Pons (tissue), 1 donor: ENCODE measurements at places on chromosomes 11 and 22.

DNA sequence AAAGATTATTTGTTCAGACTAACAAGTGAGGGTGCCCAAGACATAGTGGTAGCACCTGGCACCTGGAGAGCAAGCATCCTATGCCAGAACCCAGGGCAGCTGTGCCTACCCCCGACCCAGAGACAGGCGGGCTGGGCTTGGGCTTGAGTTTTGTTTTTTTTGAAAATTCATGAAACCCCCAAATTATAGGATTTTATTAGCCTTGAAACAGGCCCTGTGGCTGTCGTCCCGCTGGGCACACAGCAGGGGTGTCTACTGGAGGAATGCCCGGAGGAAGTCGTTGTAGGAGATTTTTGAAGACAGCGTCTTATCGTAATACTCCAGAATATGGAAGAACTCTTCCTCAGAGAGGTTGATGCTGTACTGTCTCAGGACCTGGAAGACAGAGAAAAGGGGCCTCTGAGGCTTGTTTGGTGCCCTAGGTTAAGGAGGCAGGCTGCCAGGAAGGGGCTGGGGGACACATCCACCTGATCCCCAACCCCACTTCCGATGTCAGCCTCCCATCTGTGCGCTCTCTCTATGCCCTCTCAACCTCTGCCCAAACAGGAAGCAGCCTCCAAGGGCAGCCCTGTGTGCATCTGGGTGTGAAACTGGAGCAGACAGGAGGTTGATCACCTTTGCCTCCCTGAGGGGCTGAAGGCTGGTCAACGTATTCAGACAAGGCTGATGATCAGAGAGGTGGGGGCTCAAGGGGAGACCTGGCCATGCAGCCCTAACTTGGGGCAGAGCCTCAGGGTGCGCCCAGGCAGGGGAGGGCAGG lies 117.0 kb downstream of the MPPED1 start:
- DNase-seq: no peak

DNA sequence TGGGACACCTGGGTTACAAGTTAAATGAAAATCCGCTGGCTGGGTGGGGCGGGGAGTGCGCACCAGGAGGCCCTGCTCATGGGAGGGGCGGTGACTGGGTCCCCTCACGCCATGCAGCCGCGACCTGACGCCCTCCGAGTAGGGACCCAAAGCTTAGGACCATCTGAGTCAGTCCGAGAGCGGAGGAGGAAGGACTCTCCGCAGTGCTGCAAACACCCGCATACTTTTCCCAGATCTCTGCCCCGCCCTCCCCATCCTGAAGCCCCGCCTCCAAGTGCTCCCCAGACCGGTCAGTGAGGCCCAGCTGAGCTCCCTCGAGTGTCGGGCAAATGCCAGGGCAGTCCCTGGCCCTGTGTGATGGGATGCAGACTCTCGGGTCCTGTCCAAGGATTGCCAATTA lies 6.6 kb upstream of the FLI1 start:
- no peak for DNase-seq

- DNase-seq: peak; percentile 89
Measured at GRCh38 chr11:102341844-102342318, 5.1 kb upstream of the BIRC2 start.

GRCh38 chr11:66494935-66495334 lies 14.7 kb downstream of the DPP3 start:
- DNase-seq: no peak

- no peak for DNase-seq
Measured at GRCh38 chr22:23088199-23088604, 17.9 kb downstream of the GNAZ start.

GRCh38 chr11:199782-200181 lies 6.9 kb downstream of the SCGB1C1 start:
- DNase-seq: no peak

DNA sequence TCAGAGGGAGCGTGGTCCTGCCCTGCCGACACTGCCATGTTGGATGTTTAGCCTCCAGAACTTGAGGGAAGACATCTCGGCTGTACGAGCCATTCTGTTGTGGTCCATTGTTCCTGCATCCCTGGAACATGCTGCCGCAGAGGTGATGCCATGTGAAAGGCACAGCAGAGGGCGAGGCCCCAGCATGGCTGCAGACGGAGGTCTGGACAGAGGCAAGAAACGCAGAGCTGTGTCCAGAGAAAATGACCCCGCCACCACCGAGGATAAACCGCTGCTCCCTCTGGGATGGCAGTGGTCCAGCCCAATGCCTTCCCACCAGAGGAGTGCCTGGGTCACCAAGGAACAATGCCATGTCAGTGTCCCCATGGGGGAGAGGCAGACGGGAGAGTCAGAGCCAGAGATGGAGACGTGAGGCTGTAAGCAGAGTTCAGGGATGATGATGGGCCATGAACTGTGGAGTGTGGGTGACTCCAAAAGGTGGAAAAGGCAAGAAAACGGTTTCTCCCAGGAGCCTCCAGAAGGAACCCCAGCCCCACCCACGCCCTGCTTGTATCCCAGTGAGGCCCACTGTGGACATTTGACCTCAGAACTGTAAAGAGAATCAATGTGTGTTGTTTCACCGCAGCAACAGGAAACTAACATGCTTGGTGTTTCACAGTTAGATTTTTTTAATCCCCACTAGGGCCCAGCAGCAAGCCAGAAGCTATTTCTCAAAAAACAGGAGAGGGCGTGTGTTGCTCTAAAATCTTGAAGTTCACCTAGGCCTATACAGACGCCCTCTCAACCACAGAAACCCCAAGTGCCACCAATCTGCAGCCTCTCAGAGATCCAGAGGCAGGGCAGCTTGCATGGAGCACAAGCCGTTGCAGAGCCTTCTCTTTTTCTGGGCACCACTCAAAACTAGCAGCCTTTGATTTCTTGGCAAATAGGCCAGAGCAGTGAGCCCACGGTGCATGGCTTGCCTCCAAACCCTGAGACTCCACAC lies 1422.9 kb downstream of the TBC1D22A start:
- DNase-seq: no peak

GRCh38 chr22:48756146-48757111 lies 1071.2 kb downstream of the BRD1 start:
- no peak for DNase-seq

DNA sequence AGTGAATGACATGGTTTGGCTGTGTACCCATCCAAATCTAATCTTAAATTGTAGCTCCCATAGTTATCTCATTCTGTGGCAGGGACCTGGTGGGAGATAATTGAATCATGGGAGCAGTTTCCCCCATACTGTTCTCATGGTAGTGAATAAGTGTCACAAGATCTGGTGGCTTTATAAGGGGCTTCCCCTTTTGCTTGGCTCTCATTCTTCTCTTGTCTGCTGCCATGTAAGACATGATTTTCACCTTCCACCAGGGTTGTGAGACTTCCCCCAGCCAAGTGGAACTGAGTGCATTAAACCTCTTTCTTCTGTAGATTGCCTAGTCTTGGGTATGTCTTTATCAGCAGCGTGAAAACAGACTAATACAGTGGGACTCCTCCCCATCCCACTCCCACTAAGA lies 11.1 kb downstream of the OR5A2 start:
- no peak for DNase-seq

DNA sequence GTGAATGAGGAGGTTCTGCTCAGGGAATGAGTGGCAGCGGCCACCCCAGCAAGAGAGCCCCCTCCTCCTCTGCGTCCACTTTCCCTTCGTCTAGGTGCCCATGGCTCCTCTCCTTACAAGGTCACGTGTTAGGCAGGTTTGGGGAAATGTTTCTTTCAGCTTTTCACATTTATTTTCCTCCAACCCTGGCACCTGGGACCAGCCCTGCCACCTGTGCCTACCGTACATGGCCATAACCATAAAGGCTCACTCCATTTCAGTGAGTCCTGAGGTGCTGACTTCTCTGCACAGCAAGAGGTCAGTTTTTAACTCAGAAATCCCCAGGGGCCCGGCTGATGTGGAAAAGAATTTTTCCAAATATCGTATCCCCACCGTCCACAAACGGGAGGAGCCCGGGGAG lies 71.2 kb downstream of the FLI1 start:
- no peak for DNase-seq

DNA sequence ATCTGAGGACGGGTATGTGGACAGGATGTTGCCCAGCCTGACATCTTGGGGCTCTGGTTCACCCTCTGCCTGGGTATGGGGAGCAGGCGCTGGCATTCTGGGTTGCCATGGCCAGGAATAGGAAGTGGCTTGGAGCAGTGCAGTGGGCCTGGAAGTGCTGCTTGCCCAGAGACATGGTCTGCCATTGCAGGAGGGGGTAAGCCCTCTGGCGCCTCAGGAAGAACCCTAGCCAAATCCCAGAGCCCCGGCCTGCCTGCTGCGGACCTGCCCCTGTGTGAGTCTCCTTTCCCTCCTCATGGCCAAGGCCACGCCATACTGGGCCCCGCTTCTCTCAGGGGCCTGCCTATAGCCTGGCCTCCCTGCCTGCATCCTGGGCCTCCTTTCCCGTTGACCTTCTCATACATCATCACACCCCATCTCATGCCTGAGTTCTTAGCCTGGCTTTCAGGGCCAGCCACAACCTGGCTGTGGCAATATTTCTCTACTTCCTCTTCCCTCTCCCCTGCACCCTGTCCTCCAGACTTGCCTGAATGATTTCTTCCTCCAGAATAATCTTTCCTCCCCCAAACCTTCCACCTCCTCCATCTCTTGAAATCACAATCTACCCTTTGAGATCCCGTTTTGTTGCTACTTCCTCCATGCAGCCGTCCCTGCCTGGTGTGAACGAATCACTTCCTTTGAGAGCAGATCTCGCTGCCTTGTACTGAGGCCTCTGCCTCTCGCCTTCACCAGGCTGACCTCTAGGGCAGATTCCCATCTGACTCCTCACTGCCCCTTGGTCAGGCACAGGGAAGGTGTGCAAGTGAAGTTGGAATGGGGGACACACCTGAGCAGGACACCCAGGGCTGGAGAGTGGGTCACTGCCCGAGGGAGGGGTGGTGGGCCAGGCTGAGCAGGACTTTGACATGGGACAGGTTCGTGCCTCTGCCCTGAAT lies 5.2 kb downstream of the CAPN5 start:
- no peak for DNase-seq

DNA sequence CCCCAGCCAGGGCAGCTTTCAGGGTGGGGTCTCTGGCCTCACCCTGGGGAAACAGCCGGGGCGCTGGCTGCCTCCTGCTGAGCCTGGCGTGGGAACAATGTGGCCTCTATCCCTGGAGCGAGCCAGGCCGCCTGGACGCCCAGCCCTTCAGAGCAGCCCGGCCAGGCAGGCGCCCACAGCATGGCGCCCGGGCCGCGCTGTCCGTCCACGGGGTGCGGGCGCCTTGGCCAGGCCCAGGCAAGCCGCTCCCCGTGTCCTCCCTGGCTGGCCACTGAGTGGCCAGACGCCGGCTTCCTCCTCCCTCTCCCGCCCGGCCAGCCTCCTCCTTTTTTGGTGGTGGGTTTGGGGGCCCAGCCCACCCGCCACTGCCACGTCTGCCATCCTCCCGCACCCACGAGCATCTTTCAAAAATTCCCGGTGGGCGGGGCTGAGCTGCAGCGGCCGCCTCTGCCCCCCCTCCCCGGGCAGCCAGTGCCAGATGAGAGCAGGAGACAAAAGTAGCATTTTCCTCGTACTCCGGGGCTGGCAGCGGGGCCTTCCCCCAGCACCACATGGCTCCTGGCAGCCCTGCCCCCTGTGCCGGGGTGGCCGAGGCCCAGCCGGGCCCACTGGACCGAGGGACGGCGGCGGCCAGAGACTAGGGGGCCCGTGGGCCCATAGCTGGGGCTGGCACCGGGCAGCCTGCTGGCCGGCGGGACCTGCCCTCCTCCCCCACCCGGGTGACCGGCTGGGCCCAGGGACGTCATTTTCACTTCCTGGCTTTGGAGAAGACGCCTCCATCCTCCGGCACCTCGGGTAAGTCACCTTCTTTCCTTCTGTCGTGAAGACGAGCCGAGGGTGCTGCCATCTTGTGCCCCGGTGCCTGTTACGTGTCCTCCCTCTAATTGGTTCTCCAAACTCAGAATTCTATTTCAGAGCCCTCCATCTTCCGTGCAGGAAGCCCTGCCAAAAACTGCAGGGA lies 70.2 kb upstream of the PPARA start:
- peak; percentile 92 for DNase-seq
